ENCODE measurements at places on chromosomes 11 and 22. TPM values are rescaled to one million over a fixed set of nuclear protein-coding genes. Genes with fewer than 3 reads are reported as not detected.

- no peak for DNase-seq
These were observed 256.9 kb downstream of the SOX6 start for GRCh38 chr11:16099343-16099900.

DNA sequence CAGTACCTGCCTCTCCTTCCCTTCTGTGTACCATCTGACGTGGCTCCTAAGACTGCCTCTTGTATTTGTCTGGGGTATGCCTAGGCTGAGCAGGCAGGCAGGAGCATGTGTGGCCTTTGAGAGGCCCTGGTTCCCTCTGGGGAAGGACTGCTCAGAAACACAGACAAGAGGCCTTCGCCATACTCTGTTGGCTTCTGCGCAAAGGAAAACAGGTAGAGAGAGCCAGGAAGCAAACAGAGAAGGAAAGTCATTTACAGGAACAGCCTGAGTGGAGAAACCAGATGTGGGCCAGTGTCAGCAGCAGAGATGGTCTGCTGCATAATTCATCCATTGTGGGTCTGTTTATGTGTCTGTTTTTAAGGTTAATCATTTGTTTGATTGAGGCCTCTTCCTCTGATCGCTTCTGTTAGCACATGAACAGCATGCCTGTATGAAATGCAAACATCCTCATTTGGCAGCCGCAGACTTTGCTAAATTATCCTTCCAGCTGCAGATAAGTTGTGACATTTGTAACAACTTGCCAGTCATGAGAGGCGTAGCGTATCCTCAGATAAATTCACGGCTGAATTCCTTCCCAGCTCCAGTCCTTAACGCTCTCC, 119.4 kb downstream of the GALNT18 start:
- DNase-seq: no peak

DNA sequence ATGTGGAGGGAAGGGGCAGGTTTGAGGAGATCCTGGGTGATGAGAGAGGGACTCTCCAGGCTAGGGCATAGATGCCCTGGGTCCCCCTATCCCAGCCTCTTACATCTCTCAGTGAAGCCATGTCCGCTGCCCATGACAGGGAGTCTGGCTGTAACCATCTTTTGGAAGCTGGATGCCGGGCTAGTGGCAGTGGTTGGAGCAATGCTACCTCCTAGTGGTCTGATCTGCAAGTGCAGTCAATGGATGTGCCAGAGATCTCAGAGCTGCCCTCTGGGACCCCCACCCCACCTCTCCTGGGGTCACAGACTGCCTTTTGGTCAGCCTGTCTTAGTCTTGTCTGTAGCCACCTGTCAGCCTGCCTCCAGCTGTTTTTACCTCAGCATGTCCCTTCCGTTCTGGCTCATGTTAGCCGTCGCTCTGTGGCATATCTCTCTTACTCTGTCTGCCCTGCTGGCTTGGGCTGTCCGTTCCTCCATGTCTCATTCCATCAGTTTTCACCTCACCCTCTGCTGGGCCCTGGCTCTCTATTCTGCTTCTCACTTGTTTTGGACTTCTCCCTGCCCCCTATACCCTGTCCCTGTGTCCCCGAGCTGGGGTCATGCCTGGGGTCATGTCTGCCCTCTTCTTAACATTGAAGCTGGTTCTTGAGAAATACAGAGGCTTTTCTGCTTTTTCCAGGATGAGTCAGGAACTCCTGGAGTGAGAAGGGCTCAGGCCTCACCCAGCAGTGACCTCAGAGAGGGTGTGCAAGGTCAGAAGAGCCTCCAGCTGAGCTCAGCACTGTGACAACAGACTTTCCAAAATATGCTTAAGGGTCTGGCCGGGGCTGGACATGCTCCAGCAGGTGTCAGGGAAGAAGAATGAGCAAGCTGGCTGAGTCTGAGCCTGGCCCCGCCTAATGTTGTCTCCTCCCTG, 52.0 kb upstream of the THY1 start:
- DNase-seq: peak; percentile 43

- no peak for DNase-seq
These were observed 159.5 kb upstream of the BLID start for GRCh38 chr11:122275508-122275907.

DNA sequence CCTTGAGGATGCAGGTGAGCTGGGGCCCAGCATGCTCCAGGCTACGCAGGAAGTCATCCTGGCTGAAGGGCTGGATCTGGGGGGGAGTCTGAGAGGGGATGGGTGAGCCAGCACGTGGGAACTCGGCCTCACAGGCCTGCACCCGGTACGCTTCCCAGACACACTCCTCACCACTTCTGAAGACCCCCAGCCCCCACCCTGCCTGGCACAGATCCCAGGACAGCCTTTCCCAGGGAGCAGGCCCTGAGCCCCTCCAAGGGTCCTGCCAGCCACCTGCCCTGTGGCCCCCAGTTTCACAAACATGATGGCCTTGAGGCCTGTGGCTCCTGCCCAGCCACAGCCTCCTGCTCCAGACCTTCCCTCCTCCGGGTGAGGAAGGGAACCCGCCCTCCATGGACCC, 5.6 kb upstream of the PLXNB2 start:
- no peak for DNase-seq

DNA sequence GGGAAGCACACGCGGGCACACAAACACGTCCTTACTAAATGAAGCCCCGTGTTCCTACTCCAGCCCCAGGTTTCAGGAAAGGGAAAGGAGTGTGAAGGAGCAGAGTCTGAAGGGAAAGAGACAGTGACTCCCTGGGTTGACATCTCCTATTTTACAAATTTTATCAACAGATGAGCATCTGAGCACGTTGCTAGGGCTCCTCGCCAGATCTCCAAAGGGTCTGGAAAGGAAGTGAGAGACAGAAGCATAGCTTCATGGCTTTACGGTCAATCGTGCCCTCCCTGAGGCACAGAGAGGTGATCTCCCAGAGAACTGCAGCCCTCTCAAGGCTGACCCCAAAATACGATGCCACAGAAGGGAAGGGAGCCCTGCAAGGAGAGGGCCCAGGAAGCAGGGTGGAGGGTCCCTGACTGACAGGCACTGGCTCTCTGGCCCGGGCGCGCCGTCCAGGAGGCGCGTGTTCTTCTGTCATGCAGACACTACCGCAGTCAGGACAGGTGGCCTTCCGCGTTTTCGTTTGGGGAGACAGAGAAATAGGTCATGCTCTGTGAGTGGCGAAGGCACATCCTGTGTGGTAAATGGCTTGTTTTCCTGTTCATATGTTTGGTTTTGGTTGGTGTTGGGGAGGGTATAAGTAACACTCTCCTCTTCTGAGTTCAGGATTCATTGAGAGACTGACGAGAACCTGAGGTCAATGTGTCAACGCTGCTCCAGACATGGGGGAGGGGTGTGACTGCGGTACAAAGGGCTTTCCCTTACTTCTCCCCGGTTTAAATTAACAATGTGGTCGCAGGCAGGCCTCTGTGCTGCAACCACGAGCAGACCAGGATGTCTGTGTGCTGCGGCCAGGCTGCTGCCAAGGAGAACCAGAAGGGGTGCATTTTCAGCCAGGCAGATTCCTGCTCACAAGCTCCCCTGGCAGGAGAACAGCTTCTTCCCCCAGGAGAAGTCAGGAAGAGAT, 813.3 kb downstream of the OPCML start:
- DNase-seq: no peak

- no peak for DNase-seq
These were observed 435.6 kb downstream of the ETS1 start for GRCh38 chr11:128151780-128152179.

GRCh38 chr11:72848846-72849466, 34.7 kb downstream of the ATG16L2 start:
- peak; percentile 35 for DNase-seq

GRCh38 chr22:20729194-20729593, 44.7 kb upstream of the SERPIND1 start:
- DNase-seq: peak; percentile 38

GRCh38 chr11:30863209-30863608, 277.1 kb upstream of the MPPED2 start:
- DNase-seq: no peak

DNA sequence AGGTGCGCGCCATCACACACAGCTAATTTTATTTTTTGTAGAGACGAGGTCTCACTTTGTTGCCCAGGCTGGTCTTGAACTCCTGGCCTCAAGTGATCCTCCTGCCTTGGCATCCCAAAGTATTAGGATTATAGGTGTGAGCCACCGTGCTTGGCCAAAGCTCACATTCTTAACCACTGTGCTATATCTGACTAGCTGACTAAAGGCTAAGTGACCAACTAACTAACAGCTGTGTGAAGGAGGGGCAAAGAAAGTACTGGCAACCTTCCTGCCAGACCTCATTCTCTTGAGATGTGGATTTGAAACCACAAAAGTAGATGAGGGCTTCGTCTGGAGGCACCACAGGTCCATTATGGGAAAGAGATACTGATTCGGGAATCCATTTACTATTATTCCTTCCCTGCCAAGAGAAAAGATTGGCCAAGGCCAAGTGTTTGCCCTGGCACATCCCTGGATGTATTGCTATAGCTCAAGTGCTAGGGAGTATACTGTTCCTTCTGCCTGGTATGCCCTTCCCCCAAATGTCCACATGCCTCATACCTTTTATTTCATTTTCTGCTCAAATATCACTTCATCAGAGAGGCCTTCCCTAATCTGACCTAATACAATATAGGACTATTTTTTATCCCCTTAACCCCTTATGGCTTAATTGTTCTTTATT, 52.7 kb upstream of the RRM1 start:
- DNase-seq: no peak

GRCh38 chr22:30227438-30228228, 18.9 kb downstream of the LIF start:
- no peak for DNase-seq

DNA sequence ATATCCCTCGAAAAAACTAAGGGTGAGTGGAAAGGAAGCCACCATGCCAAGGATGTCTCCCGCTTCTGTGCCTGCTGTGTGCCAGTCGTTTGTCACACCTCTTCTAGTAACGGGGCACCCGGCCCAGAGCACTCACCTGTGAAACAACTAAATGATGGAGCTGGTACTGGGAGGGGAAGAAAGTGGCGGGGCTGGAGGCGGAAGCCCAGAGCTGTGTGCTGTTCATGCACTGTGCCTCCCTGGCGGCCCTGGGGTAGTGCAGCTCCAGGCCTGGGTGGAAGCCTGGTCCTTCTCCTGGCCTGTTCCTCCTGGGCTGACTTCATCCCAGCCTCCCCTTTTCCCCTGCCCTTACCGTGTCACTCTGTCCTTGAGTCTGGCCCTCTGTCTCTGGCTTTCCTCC, 130.2 kb downstream of the CEP164 start:
- no peak for DNase-seq

DNA sequence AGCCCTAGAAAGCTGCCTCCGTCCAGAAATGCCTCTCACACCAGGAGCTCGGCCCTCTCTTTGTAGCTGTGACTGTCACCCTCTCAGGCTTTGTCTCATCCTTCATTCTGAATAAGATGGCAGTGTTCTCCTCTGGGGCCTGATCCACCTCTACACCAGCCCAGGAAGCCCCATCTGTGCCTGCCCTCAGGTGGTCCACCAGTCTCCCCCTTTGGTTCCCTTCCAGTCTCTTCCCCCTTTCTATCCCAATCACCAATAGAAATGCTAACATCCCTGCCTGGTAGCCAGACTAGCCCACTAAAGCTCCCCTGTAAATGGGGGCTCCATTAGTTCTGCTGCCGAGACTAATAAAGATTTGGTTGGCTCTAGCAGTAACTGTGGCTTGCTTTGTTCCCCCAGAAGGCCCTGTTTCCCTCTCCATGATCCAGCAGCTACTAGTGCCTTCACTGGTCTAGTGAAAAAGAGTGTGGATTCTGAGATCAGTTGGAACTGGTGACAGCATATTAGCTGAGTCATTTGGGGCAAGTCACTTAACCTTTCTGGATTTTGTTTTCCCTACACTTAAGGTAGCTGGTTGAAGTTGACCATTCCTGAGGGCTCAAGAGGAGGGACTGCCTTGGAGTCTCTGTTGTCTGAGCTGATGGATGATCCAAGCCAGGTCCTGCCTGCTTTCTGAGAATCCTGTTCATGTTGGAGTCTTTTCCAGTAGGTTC, 16.2 kb downstream of the PLEKHB1 start:
- DNase-seq: no peak

DNA sequence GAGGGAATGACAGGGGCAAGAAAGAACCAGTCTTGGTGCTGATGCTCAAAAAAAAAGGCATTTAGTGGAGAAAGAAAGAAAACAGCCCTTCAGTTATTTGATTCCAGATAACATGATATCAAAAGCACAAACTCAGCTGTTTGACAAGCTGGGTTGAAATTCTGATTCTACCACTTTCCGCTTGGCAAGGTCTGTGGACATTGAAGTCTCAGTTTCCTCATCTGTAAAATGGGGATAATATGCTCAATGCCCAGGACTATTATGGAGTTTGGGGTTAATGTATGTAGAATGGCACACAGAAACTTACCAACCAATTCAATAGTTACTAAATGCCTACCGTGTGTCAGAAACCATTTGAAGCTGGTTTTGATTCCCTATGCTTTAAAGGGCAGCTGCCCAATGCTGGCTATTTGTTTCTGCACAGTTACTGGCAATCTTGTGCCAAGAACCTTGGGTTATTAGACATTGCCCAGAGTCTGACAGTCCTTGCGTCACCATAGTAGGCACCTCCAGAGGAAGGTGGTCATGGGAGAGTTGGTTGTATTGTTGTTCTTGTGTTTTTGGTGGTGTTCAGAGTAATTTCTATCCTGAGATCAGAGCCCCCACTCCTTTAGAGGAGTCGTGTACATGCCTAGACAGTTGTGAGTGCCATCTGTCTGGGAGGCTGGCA, 19.5 kb downstream of the ELF5 start:
- no peak for DNase-seq

DNA sequence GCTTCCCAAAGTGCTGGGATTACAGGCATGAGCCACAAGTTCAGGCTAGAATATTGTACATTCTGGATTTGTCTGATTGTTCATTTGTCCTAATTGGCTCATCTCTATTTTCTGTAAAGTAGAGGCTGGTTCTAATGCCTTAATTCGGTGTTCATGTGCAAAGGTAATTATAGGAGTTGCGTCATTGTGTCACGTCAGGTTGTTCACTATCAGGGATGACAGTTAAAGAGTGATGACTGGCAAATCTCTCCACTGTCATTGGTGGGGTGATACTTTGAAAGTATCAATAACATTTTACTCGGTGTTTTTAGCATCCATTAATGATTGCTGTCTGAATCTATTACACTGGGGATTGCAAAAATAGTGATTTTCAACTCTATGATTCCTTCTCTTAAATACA, 103.5 kb downstream of the HIPK3 start:
- DNase-seq: no peak

RFPL1 gene
- not detected for total RNA-seq

MS4A15 gene
- total RNA-seq: not detected

MUC6 gene
- not detected for total RNA-seq

EFCAB6 gene
- total RNA-seq: 1.5 TPM

OR5L1 gene
- not detected for total RNA-seq

FAM111B gene
- 0.84 TPM for total RNA-seq

STX3 gene
- 8.0 TPM for total RNA-seq

TMA7B gene
- not detected for total RNA-seq

APBB1 gene
- 87.6 TPM for total RNA-seq

APOL5 gene
- total RNA-seq: not detected

All from left ventricle myocardium superior (tissue), 1 donor.